ENCODE measurements at places on chromosomes 3 and 15.

DNA sequence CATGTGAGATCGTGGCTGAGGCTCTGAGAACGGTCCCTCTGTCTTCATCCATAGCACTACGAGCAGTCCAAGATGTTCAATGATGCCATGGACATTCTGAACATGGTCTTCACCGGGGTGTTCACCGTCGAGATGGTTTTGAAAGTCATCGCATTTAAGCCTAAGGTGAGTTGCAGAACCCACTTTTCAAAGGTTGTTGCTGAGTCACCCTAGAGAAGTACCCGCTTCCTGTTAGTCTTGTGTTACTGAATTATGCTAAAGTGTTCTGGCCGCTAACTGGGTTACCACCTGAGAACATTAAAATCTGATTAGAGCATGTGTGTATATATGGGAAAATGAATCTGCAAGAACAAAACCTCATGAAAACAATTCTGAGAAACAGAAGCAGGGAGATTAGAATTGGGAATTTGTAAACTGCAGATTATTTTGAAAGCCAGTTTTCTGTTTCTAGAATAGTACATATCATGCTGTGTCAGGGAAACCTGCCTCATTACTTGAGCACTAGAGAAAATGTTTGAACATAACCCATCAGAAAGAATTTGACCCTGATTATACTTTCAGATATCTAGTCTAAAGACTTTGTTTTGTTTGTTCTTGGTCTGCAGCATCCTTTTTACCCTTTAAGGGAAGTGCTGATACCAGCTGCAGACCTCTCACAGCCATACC lies 92.6 kb downstream of the CHDH start:
- no peak for DNase-seq

DNA sequence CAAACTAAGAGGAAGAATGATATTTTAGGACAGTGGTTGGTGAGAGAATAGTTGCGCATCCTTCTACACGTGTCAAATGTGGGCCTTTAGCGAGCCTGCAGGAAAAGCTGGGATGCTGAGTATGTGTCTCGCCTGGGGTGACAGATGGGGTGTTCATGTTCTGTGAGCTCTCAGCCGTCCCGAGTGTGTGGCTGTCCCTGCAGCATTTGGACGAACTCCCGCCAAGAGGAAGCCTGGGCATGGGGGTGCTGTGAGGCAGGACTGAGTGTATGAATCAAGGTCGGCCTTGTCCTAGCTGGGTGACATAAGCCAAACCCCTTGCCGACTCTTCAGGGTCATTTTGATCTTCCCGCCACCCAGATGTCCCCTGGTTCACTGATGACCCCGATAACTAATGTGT lies 94.8 kb downstream of the CACNA1D start:
- no peak for DNase-seq

GRCh38 chr3:112115806-112116383 lies 17.2 kb downstream of the GCSAM start:
- no peak for DNase-seq

DNA sequence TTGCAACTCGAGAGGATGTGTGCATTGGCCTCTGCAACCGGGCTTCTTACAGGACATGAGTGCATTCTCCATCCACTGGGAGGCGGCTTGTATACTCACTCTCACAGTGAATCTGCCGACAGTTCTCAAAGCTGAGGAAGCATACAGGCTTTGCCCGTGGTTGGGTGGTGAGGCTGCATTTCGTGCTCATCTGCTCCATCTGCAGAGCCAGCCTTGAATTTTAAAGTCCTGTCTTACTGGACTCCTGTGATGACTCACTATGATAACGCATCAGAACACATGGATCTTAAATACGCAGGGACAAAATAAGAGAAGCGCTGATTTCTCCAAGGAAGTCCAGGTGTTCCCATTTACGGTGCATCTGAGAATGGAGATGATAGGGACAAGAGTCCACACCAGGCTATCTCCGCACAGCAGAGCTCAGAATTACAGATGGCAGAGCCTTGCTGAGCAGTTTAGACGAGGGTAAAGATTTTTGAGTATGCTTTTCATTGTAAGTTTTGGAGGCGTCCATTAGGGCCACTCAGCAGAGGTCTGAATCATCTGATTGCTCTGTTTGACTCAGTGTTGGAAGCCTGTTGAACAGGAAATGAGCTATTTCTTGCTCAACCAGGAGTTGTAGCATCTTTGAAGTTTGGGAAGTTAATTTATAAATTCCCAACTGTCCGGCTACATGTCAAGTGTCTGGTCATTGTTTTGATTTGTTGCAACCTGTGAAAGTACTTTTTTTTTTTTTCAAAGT lies 87.1 kb downstream of the GABRG3 start:
- DNase-seq, result no peak

DNA sequence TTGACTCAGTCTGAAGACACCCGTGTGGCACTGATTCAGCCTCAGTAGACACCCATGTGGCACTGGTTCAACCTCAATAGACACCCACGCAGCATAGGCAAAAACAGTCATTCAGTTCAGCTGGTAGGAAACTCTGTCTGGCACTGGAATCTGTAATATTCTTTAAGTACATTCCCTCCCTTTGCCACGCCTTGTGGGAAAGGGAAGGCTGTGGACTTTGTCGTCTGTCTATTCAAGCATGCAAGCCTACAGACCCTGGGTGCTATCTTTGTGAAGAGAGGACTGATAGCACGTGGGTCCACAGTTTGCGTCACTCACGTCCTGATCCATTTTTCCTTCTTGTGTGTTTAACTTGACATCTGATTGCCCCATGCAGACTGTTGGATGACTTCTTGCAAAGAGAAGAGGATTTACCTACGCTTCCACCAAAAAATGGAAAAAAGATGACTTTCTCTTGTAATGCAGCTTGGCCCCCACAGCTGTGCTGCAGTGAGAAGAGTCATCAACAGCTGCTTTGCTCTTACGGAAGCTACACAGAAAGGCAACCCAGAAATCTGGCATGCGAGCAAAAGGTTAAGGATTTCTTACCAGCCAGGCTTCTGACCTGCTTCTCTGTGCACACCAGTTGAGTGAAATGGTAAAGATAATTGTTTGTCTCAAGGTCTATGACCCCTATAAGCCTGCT lies 278.1 kb downstream of the ULK4 start:
- no peak for DNase-seq

- no peak for DNase-seq
Observed at GRCh38 chr15:38477637-38478036, 23.7 kb downstream of the FAM98B start.

GRCh38 chr3:114092151-114093015 lies 35.8 kb downstream of the QTRT2 start:
- DNase-seq, result no peak

DNA sequence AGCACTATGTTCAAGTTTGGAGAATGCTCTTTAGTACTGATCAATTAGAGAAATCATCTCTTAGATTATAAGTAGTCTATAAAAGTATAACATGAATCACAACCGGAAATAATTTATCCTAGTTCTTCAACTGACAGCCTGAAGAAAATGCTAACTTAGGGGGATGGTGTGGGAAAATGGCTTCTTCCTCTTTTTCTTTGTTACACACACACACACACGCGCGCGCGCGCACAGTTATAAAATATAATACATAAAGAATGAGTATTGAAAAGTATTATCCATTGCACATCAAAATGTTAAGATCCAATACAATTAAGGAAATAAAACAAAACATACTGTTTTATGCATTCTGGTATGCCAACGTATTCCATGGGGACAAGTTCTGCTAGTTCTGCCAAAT lies 11.2 kb upstream of the GTF2A2 start:
- DNase-seq, result no peak

DNA sequence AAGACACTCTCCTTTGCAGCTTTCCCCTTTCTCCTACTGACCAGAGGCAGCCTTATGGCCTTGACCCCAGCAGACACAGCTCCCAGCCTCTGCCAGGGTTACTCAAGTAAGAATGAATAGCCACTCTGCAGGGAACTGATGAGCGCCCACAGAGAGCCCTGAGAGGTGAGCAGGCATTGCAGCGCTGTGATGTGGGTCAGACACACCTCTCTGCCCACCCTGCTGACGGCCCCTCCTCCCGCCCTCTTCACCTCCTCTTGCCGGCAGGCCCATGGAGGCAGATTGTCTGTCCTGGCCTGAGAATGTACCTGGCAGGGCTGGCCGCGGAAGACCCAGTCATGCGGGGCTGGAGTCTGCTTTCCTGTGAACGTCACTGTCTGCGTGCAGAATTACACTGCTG lies 512.6 kb upstream of the PPP2R3A start:
- no peak for DNase-seq

DNA sequence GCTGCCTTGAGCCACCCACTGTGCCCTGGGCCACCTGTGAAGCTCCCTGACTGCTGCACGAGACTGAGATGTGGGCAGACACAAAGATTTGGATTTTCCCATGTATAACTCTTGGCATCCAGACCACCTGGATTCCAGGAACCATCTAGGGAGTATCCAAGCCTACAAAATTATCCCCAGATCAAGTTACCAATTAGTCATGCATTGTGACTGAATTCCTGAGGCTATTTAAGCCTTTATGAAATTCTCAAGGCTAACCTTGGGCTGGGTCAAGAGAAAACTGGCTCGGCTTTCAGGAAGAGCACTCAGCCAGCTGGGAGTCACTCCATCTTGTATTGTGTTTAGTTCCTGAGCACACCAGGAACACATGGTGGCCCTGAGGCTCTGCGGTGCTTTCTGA lies 13.3 kb upstream of the ATP13A5 start:
- no peak for DNase-seq

DNA sequence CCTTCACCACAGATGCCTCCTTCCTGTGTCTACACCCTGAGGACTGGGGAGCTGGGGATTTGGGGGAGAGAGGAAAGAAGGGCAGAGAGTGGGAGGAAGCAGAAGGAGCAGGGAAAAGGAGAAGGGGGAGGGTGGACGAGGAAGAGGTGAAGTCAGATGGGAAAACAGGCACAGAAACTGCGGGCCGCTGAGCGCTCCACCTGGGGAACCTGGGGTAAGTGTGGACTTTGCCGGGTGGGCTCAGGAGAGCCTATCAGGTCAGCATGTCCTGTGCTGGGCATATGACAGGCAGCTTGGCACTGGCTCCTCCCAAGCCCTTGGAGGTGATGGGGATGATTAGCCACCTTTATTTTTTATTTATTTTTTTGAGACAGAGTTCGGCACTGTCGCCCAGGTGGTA lies 62.6 kb downstream of the CORO2B start:
- no peak for DNase-seq

- DNase-seq, result no peak
Observed at GRCh38 chr15:58214591-58215340, 76.6 kb downstream of the AQP9 start.

- DNase-seq, result no peak
Observed at GRCh38 chr15:77508541-77509243, 88.0 kb downstream of the HMG20A start.

GRCh38 chr3:62824965-62825592 lies 50.1 kb downstream of the CADPS start:
- no peak for DNase-seq

DNA sequence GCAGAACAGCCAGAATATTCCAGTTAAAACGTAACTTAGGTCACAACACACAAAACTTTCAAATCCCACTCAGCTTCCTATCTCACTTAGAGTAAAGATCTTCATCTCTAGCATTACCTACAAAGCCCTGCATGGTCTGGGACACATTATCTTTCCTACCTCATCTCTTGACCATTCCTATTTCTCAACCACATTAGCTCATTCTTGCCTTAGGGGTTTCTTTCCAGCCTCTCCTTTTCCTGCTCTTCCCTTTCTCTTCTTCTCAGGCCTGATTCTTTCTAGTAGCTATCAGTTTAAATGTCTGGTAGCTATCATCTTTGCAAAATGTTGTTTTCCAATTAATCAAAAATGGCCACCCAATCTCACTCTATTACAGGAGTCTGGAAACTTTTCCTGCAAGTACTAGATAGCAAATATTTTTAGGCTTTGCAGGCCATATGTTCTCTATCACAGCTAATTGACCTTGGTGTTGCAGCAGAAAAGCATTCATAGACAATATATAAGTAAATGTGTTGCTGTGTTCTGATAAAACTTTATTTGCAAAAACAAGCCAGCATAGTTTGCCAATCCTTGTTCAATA lies 15.1 kb upstream of the CBLB start:
- DNase-seq, result no peak

DNA sequence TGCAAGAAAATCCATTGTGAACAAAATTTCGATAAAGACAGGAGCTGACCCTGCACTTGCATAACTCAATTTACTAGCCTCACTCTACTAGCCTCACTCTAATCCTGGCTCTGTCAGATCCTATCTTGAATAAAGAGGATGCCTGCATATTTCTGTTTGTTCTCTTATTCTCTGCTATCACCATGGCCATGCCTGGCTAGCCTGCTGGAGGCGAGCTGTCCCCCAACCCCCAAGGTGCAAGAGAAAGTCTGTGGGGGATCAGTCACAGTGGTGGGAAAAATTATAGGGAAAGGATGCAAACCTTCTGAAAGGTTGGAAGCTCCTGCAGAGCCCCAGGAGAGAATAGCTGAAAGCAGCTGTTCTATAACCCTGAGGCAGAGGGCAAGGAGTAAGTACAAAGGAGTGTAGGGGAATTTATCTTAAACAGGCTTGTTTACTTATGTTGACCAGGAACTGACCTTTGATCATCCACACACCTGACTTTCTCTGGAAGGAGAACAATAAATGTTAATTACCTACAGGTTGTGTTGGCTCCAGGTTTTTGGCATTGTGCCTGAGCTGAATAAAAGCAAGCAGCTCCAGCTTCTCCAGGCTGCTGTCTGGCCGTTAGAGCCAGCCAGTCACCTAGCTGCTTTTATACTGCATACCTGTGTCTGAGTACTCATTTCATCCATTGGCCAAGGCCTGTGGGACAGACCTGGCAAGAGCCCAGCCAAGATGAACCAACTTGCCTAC lies 137.7 kb upstream of the RASGRP1 start:
- DNase-seq, result no peak

DNA sequence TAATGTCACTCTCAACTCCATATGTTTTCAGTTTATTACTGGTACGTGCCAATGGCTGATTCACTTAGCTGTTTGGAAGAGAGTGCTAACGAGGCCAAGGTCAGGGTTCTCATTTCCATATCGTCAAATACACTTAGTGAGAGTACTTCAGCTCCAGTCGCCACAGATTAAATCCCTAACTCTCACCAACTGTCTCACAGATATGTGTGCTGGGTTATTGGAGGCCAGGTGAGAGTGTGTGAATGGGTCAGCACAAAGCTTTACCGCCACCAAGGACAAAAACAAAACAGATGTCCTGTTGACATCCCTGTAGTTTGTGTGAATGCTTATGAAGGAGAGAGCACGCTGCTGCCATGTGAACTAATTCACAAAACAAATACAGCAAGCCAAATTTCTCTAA lies 133.5 kb upstream of the TBL1XR1 start:
- DNase-seq, result no peak

DNA sequence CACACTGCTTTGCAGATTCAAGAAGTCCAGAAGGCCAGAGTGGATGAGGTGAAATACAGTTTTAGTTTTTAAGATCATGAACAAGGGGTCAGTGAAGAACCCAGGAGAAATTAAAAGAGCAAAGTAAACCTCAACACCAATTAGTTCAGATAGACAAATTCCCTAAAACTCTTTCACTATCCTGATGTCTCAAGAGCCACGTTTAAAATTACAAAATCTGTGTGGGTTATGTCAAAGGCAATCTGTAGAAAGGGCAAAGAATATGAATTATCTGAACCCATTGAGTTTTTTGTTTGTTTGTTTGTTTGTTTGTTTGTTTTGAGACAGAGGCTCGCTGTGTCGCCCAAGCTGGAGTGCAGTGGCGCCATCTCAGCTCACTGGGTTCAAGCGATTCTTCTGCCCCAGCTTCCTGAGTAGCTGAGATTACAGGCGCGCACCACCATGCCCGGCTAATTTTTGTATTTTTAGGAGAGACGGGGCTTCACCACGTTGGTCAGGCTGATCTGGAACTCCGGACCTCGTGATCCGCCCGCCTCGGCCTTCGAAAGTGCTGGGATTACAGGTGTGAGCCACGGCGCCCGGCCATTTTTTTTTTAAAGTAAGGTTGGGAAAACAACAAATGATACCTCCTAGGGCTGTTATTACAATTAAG lies 32.1 kb upstream of the ST3GAL6 start:
- no peak for DNase-seq

GRCh38 chr15:78732634-78733033 lies 78.6 kb downstream of the ADAMTS7 start:
- no peak for DNase-seq
